ENCODE measurements at places on chromosomes 3 and 15.

GRCh38 chr3:55524565-55525244, 37.6 kb upstream of the WNT5A start:
- peak; percentile 84 for DNase-seq

- DNase-seq: no peak
Observed at GRCh38 chr15:81263477-81263876, 60.5 kb downstream of the STARD5 start.

- no peak for DNase-seq
Observed at GRCh38 chr3:51379746-51380455, 5.2 kb upstream of the MANF start.

DNA sequence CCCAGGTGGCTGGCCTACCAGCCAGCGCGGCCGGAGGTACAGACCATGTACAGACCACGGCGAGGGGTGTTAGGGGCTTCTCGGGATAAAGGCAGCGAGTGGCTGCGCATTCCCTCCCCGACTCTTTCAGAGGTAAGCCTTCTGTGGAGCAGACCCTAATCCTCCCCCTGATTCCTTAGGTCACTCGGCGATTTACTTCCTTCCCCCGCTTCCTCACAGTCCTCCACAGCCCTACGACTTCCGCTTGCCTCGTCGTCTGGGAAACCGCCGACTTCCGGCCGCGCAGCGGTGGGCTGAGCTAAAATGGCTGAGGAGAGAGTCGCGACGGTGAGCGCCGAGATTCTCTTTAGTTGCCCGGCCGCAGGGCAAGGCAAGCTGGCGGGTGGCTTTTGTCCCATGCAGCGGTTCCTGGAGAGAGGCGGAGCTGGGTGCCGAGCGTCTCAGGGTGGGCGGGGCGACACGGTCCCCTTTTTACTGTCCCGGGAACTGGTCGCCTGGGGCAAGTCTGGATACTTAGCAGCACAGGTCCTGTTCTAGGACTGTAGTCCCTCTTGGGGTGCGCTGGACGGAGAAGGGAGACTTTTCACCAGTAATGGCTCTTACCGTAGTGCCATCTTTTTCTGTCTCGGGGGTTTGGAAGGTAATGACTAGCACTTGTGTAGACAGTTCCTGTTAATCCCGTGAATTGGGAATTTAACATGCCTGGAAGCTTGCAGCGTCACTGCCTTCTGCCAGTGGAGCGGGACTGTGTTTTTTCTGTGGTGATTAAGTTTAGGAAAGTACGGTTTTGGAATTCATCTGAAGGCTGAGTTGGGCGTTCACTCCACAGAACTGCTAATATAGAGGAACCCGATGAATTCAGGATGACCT, at the start of the genes BBS4 and HIGD2B:
Gene BBS4, plus strand, starts transcription at position 283 of the 870 bp plus-strand sequence. Its CDS starts 21 bp downstream, at position 304.
Gene HIGD2B, minus strand, starts transcription at position 258 of the 870 bp plus-strand sequence. CDS start 9,808 bp downstream, outside the sequence.
- DNase-seq: peak; percentile 88

- DNase-seq: no peak
Observed at GRCh38 chr3:12495749-12496452, 11.6 kb downstream of the TSEN2 start.

- DNase-seq: no peak
Observed at GRCh38 chr15:78440375-78441373, 2.7 kb downstream of the IREB2 start.

DNA sequence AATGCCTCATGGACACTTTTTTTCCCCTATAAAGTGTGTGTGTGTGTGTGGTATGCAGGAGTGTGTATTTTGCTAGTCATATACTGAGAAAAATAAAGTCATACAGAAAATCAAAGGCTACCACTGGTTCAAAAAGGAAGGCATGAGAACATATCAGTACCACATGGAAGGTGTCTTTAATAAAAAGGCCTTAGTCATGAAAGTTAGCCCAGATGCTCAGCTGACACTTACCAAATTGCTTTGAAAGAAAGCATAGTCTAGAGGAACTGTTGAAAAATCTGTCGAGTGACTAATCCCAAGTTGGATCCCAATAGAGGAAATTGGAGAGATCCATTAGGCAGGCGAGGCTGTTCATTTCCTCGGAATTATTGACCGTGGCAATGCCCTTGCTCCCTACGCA, 432.9 kb upstream of the CFAP20DC start:
- DNase-seq: no peak

DNA sequence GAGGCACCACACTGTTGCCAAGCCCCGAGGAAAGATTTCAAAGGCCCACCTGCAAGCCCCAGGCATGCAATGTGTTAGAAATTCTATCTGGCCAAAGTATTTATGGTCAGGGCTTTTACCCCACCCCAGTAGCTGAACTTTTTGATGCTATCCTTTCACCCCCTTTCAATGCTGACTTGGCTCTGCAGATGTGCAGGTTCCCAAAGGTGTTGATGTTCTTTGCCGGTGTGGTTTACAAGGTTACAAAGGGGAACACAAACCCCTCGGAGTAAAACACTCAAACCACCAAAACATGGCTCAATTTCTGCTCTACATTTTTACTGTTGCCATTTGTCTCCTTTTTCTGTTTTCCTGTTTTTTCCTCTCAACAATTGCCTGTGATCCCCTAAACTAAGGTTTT, 145.4 kb upstream of the BNIP2 start:
- DNase-seq: no peak

GRCh38 chr15:74955017-74955416, 1.6 kb downstream of the RPP25 start:
- DNase-seq: no peak

DNA sequence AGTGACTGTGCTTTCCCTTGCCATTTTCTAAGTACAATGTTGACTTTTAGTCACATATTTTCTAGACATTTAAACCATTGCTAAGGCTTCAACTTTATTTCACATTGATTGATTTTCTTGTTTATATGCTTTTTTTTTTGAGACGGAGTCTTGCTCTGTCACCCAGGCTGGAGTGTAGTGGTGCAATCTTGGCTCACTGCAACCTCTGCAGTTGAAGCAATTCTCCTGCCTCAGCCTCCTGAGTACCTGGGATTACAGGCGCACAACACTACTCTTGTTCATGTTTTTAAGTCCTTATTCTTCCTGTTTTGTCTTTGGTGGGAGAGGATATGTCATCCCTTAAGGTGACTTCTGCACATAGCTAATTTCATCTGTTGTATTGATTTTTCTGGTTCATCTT, 74.9 kb upstream of the LRRFIP2 start:
- DNase-seq: no peak

- DNase-seq: peak; percentile 8
Observed at GRCh38 chr3:189773056-189773455, 141.9 kb downstream of the TP63 start.

DNA sequence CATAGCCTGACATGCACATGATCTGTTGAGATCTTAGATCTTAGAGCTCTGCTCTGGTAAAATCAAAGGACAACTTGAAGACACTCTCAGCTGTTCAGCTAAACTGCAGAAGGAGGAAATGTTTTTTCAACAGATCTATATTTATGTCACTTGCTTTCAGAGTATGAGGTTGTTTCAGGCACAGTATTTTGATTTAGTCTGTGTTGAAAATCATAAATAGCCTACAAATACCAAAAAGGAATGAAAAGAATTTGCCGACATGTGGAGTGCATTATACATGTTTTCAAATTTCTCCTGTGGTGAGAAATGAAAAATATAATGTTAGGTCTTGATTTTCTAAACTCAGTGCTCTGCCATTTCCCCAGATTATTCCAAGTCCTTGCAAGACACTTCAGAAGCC, 1118.4 kb downstream of the TBL1XR1 start:
- DNase-seq: no peak

- peak; percentile 82 for DNase-seq
Observed at GRCh38 chr3:174767853-174768382, 91.2 kb upstream of the NAALADL2 start.

DNA sequence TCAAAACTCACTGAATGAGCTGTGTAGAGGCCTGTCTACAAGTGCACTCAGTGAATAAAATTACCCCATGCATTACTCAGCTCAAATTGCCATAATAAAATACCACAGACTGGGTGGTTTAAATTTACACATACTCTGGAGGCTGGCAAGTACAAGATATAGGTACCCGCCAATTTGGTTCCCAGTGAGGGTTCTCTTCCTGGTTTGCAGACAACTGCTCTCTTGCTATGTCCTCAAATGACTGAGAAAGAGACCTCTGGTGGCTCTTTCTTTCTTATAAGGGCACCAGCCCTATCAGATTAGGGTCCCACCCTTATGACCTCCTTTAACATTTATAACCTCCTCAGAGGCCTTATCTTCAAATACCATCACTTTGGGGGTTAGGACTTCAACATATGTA, 237.0 kb downstream of the CPNE4 start:
- DNase-seq: no peak

DNA sequence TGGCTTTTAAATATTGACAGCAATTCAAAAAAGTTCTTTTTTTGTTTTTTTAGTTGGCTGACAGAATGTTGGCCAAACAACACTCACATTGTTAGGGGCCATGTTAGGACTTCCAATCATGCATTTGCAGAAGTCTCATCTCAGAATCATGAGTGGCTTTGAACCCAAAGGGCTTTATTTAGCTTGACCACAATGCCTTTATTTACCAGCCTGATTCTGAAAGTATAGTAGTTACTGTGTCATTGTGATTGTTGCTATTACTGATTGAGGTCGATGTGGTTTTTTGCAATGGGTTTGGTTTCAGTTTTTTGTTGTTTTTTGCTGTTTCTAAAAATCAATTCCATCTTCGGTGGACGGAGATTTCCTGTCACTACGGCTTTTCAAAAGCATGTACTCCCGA, 7.2 kb downstream of the GLDN start:
- no peak for DNase-seq

DNA sequence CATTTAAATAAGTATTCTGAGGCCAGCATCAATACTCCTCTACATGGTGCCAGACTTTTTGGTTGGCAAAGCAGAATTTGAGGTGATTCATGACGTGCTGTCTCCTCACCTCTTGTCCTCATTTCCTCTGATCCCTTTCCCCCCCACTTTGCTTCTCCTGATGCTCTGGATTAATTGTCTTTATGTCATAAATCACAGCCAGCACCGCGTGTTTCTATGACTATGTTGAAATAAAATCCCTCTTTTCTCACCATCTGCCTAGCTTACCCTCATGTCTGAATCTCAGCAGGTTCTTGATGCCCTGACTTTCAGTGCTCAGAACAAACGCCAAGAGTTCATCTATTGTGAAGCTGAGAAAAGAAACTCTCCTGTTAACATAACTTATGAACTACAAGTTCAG, 19.7 kb upstream of the PTPRG start:
- DNase-seq: no peak

- no peak for DNase-seq
Observed at GRCh38 chr15:42494998-42495360, 455 bp upstream of the SNAP23 start.

DNA sequence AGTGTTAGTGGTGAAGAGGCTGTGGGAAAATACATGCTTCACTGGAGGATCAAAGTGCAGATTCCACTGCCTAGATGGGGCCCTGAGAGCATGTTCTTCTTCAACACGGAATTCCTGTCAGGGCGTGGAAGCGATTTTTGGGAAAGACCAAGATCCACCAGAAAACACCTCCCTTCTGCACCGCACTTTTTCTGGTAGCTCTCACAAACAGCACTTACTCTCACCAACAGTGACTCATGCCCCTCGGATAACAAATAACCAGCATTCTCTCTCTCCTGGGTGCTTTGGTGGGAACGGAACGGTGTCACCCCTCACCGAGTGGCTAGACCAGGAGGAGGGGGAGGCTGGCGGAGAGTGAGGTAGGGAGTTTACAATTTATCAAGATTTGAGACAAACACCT, 40.1 kb downstream of the ADAMTSL3 start:
- DNase-seq: peak; percentile 23

DNA sequence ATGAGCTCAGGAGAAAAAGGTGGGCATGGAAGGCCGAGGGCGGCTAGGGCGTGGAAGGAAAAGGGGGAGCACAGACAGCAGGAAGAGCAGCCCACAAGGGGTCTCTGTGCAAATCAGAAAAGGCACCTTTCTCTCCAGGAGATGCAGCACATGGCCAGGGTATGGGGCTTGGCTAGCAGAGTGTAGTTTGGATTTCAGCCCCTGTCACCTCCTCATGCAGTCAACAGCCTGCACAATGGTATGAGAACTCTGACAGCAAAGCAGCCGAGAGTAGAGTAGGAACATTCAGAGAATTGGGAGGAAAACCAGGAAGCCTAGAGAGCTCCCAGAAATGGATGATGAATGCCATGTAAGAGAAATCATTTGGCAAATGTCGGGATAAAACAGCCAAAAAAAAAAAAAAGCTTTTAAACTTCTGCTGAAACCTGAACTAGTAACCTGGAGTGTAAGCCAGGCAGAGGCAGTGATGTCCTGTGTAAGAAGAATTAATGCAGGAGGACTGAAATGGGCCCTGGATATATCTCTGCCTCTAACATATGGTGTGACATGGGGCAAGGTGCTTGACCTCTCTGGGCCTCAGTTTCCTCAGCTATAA, 25.7 kb downstream of the FSTL1 start:
- DNase-seq: no peak

GRCh38 chr3:158602227-158602626, 31.2 kb downstream of the MLF1 start:
- no peak for DNase-seq

- DNase-seq: peak; percentile 4
Observed at GRCh38 chr3:23602971-23603370, 202.8 kb upstream of the UBE2E1 start.

DNA sequence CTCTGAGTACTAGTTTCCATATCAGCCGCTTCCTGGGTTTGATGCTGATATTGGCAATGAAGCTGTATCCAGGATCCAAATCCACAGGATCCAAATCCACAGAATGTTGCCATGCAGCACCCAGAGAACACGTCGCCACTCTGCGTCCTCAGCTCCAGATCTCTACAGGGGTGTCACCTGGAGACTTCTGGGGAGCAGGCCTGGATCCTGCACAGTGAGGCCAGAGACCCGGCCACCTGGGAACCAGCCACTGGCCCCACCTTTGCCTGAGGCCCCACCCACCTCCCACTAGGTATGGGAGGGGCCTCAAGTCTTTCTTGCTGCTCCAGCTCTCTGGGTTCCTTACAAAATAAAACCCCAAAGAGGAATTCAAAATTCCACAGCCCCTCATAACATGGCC, 123.9 kb downstream of the LRRK1 start:
- DNase-seq: no peak

GRCh38 chr15:78932258-78932808, 12.5 kb downstream of the CTSH start:
- DNase-seq: no peak

DNA sequence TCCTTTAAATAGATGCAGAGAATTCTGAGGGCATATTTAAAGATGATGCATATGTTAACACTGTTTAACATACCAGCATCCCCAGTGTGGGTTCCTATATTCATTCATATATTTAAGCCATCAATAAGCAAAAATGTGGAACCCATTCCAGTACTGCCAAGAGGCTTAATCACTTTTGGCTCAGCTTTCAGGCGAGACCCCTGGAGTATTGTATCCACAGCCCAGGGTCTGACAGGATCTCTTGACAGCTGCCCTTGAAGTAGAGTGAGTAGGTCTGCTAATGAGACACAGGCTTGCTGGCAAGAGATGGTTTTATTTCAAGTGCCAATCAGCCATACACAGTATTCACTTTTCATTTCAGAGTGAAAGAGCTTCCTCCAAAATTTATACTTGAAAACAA, 367.3 kb downstream of the OCA2 start:
- no peak for DNase-seq

DNA sequence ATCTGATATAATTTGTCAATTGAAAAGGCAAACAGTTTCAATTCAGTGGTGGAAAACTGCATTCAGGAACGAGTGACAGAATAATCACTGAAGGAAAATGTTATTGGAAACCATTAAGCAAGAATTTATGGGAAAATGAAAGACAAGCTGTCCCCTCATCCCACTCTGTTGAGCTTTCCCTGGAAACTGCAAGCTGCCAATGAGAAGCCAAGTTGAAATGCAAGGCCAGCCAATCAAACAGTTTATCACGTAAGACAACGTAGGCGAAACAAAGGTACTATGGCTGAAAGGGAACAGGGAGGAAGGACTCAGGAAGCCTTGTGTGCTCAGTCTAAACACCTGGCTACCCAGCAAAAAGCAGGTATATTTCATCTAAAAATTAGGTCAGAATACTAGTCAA, 187.9 kb upstream of the ATP10A start:
- DNase-seq: no peak

- DNase-seq: no peak
Observed at GRCh38 chr3:88584451-88584850, 434.7 kb downstream of the C3orf38 start.

Measured in astrocyte of the spinal cord (primary cell).